ENCODE measurements at places on chromosomes 1 and 21.

- no peak for DNase-seq
Measured at GRCh38 chr1:226466296-226466695, 58.4 kb upstream of the PARP1 start.

GRCh38 chr1:202860744-202861419, 28.1 kb downstream of the RABIF start:
- DNase-seq = no peak

DNA sequence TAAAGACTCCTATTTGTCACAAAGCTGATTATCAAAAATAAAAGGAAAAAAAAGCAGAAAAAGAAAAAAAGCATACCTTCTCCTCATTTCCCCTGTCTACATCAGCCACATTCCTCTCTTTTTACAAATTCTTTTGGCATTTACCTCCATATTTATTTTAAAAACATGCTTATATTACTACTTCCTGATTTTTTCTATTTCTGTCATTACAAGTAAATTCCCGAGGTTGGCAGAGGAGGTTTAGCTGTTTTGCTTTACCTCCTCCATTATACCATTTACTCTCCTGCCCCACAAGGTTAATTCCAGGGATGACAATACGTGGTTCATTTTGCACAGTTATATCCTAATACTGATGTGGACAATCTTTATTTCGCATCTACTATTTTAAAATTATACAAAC, 26.3 kb upstream of the CD34 start:
- no peak for DNase-seq

DNA sequence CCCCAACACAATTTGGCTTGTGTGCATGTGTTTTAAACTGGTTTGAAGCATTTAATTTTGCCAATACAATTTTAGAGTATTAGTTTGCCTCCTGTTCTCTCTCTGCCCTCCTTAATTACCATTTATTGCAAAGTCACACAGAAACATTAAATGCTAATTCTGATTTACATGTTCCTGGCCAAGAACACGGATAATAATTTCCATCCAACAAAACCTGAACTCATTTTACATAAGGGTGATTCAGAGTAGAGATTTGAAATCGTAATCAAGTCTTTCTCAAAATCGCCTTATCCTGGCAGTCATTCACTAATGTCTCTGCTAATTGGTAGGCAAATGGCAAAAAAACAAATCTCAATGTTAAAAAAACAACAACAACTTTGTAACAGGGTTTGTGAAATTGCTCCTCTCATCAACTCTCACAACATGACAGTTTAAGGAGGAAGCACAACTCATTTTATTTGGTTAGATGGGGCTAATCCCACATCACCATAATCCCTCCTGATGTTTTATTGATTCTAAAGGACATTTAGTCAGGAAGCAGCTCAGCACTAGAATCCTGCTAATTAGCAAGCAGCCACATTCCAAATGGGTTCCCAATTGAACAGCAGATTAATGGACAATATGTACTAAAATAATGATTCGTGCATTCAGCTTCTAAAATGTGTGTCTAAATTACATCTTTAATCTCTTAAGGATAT, 55.9 kb downstream of the C1orf87 start:
- no peak for DNase-seq

DNA sequence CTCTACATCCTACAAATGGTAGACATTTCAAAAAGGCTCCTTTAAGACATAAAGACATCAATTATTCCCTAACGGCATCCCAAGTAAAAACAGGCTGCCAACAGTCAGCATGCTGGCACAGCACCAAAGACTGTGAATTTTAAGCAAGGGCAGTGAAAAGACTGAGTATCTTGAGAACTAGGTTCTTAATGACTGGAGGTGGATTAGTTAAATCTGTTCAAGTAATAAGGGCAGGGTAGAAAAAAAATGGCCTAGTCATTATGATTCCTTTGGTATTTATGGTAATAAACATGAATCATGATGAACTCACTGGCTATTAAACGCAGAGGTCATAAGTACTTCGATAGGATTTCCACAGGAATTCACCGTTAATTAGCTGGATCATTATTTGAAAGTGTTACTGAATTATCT, 75.2 kb downstream of the KIFAP3 start:
- no peak for DNase-seq

DNA sequence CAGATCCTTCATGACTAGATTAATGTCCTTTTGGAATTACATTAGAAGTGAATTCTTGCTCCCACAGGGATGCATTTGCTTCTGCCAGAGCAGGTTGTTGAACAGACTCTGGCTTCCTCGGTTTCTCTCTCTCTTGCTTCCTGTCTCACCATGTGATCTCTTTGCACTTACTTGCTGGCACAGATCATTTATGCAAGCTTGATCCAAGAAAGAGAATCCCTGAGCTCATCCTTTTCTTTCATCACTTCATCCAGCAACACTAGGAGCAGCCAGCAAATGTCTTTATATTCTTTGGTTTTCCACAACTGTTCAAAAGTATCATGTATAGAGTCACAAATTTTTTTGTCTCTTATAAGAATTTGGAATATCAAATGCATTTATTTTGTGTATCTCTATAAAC, 313.5 kb downstream of the ZNF326 start:
- DNase-seq = no peak

GRCh38 chr1:244241438-244241837, 190.4 kb downstream of the ZBTB18 start:
- no peak for DNase-seq

Measured in vagina (tissue), 2 donors.